ENCODE measurements at places on chromosomes 2 and 18.

DNA sequence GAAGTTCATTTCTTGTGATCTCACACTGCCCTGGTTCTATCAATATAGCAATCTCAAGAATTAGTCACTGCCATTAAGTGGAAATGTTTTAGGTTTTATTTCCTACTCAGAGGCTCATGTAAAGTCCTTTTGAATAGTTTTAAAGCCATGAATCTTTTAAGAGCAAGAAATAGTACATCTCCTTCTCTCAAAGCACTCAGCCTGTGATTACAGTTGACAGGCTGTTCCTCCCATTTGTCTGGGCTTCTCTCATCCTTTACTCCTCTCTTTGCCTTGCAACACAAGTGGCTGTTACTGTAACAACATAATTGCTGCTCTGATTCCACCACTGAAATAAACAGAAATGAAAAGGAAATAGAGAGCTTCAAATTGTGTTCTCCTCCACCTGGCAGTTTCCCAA is 18.4 kb downstream of the GRP start:
- no peak for DNase-seq

DNA sequence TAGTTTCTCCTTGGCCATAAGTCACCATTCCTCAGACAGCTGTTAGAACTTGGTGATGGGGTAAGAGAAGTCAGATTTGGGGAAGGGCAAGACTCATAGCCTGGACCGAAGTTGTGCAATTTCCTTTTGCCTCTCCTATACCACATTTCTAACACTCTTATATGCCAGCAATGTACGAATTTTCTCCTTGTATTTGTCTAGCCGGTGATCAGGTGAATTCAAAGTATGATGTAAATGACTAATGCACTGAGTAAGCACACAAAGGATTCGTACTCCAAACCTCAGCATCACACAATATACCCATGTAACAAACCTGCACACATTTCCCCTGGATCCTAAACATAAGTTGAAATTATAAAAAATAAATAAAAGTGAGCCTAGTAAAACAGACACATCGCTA is 1143.5 kb upstream of the CELF4 start:
- DNase-seq, result no peak

- DNase-seq, result peak; percentile 10
These were observed 2.8 kb downstream of the DIPK1C start for GRCh38 chr18:74454279-74454751.

DNA sequence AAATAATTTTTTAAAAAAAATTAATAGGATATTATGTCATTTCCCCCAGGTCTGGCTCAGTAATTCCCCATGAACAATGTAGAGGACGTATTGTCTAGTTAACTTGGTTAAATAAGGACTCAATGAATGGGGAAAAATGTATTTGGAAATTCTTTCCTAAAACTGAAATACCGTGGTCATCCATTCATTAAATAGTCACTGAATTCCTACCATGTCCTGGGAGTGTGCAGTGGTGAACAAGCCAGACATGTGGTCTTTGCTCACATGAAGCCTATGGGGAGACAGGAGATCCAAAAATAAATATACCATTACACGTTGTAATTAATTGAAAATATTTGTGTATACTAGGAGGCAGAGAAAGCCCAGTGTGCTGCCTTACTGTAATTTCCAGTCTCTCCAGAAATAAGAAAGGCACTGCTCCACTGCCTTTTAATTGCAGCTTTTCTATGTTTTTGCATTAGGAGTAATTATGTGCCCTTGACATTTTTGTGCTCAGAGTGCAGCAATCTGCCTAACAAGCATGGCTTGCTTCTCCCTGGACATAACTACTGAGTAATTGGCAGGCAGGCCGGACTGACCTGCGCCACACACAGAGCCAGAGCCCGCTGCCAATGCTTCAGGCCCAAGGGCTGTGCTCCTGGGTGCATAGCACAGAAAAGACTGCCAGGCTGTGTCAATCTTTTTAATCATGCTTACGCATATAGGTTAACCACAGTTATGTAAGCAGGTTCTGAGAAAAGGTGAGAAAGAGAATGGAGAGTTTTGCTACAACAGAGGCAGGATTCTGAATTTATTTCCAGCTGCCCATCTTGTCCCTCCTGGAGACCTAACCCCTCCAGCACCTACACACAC is 22.2 kb upstream of the TTC39C start:
- DNase-seq, result no peak

- DNase-seq, result no peak
These were observed 178.6 kb upstream of the RBMS1 start for GRCh38 chr2:160672211-160672610.

GRCh38 chr2:169095621-169096105 is 26.3 kb downstream of the DHRS9 start:
- DNase-seq, result no peak

DNA sequence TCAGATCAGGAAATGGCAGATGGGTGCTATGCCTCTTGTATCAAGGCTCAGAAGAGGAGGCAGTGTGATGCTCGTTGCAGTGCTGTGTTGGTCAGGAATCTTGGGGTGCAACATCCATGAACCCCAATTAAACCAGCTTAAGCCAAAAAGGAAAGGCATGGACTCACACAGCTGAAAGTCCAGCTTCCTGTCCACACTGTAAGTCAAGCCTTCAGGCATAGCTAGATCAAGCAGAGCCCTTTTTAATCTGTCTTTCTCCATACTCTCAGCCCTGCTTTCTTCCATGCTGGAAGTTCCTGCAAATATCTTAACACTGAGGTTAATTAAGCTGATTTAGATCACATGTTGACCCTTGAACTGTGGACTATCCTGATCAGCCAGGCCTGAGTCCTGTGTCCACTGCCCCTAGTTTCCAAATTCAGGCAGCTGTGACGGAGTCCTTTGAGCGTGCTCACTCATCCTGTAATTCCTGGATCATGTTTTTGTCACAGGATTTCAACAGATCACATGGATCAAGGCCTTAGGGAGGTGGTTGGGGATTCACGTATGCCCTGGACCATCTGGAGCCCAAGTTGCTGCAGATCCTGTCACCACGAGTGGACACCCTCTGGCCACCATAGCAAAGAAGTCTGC is 4.5 kb upstream of the C2orf74 start:
- DNase-seq, result no peak

DNA sequence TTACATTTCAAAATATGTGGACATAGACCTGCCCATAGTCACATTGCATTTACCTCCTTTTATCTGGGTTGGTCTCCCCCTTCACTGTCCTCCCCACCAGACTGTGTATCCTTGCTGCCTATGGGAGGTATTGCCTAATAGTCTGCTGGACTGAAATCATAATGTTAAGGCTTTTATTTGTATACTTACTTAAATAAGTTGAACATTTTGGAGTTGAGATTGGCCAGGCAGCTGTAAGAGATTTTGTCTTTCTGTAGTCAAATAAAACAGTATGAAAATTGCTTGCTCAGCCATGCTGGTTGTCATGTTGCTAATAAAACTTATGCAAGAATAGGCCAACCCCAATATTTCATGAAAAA is 280.9 kb downstream of the PTPRM start:
- no peak for DNase-seq

DNA sequence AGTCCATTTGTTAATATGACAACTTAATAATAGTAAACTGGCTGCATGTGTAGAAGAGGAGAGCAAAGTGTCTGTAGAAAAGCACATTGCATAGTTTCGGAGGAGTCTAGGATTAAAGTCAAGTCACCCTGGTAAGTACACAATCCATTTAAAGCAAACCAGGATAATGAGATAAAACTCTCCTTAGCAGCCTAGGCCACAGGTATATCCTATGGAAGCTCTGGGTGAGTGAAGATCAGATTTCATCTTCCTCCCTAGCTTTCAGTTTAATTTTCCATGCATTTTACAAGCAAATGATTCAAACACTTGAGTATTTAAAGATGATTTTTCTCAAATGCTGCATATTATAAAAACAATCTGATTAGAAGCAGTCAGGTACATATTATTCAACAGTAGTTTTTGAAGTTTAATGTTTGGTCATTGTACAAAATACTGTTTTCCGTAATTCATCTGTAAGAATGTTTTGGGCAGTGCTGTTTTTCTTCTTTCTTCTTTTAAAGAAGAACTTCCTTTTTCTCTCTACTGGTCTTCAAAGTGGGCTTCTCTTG is 10.2 kb downstream of the CERS6 start:
- no peak for DNase-seq

DNA sequence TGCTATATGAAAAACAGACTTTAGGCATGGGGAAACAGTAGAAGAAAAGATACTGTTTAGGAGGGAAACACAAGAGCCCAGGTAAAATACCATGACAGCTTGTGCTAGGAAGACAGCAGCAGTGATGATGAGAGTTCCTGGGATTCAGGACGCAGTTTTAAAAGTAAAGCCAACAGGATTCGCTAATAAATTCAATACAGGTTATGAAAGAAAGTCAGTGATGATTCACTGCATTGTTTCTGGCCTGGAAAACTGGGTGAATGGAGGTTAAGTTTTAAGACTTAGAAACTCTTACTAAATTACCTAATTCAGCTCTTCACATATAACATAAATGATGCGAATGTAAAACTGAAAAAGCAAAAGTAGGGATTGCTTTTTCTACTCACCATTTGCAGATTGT is 27.9 kb upstream of the RNU4ATAC start:
- no peak for DNase-seq

DNA sequence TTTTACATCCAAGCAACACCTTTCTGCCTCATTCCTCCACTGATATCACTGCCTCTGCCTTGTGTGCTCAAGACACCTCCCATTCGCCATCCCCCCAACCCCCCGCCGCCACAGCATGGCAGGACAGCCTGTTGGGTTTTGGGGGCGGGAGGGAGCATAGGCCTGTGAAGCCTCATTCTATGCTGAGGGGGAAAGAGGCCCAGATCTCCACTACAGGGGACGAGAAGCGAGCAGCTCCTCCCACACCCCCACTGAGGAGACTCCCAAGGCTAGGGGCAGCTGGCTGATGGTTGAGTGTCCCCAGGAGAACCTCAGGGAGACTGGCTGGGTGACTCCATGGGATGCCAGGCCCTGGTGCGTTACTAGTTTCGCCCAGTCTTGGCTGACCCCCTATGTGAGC is 214.3 kb upstream of the SIX2 start:
- no peak for DNase-seq

DNA sequence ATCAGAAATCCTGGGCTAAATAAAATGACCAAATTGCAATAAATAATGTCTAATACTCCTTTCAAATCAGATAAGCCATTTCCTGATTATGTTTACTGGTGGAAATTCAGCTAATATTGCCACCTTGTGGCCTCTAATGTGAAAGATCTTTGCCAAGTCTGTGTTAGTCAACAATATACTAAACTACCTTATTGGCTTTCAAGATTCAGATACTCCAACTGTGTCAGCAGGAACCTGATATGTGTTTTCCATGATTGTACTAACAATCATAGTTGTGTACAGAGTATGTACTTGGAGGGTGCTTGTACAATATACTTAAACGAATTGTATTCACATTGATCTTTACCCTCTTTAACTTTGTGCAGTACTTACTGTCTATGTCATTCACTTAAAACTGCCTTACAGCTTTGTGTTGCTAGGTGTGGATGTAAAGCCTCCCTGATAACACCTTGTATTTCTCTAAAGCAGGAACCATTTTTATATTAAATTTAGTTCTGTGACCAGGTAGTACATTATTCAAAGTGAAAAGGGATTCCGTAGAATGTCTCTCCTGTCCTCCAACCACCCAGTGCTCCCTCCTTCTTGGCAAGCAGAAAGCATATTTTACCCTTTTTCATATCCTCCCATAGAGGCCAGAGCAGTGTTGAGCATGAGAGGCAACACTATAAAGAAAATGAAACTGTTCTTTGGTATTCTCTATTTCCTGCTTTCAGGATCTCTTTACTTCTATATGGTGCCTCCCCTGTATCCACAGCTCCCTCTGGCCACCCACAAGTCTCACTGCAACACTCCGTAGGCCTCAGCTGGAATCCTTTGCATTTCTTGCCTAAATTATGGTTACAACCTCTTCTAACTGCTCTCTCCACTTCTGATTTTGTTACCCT is 75.2 kb upstream of the C2orf15 start:
- DNase-seq, result no peak

DNA sequence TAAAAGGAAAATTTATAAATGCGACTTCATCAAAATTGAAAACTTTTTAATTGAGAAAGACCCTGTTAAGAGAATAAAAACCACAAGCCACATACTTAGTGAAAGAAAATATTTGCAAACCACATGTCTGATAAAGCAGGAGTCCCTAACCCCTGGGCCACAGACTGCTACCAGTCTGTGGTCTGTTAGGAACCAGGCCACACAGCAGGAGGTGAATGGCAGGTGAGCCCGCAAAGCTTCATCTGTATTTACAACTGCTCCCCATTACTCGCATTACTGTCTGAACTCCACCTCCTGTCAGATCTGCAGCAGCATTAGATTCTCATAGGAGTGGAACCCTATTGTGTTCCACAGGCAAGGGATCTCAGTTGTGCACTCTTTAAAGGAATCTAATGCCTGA is 95.5 kb upstream of the CRACDL start:
- no peak for DNase-seq

GRCh38 chr18:31424383-31424988 is 23.1 kb upstream of the DSG3 start:
- DNase-seq, result peak; percentile 58

DNA sequence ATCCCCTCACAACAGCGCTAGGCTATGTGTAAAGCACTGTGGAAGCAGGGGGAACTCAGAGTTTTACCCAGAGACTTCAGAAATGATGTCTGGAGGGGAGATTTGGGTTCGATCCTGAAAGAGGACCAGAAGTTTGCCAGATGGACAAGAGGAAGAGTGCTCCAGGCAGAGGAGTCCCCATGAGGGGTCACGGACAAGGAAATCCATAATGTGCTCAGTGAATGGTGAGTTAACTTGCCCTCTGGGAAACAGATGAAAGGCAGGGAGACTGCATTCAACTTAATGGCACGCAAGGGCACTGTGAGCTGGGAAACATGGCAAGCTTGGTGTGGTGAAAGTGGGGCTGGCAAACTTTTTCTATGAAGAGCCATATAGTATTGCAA is 6.0 kb upstream of the ASAP2 start:
- DNase-seq, result no peak

- no peak for DNase-seq
These were observed 88.2 kb upstream of the VWC2L start for GRCh38 chr2:214322662-214323061.

- DNase-seq, result peak; percentile 91
These were observed 8.0 kb downstream of the IRS1 start for GRCh38 chr2:226791487-226792081.

DNA sequence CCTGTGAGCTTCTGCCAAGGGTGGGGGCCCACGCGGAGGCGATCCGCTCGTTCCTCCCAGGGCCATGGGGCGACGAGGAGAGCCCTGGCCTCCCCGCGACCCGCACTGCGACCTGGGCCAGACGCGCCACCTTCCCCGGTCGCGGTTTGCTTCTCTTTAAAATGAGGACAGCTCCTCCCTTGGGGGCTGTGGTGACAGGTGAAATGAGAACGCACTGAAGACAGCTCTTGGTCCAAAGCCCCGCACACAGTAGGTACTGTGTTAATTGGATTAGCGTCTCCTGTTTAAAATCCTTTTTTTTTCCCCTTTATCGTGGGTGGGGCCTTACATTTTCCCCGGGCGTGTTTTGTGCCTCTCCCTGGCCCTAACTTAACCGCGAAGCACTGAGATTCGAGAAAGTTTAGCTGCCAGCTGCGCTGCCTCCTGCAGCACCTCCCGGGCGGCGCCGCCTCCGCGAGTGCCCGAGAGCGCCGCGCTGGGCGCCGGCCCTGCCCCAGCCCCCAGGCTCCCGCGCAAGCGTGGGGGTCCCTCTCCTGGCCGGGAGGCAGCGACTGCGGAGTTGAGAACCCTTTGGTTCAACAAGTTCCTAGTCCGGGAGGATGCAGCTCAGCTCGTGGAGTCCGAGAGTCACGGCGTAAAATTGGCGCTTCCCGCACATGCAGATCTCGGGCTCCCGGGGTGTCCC is 1.1 kb downstream of the HPCAL1 start:
- DNase-seq, result peak; percentile 70

Measured in mesothelial cell of epicardium (in vitro differentiated cells).